ENCODE measurements at places on chromosomes 1 and 21.

- no peak overlapping the region for H3K27ac ChIP-seq
- no peaks in the 10 kb centered on the region for H3K36me3 ChIP-seq
- H3K27me3 ChIP-seq, result no peaks in the 10 kb centered on the region
- DNase-seq, result no peak
- H3K4me1 ChIP-seq, result no peaks in the 10 kb centered on the region
Measured at GRCh38 chr1:87219626-87220025, 109.1 kb upstream of the LMO4 start.

DNA sequence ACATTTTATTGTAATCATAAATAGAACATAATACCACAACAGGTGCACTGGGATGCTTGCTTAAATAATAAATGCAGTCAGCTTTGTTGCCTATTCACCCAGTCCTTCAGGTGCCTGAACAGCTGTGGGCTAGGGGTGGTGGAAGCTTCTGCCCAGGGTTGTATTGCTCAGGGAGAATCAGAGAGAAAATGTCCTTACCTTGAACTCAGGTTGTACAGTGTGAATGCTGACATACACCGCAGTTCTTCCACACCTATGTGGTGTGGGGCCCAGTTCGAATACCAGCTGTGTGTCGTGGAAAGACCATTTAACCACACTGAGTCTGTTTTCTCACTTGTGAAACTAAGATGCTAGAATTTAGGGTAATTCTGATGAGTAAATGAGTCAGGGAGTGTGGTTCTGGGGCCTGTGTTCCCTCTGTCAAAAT is 115.7 kb upstream of the ATP1A1 start:
- H3K27me3 ChIP-seq, result no peaks in the 10 kb centered on the region
- no peak overlapping the region for H3K27ac ChIP-seq
- H3K36me3 ChIP-seq, result no peaks in the 10 kb centered on the region
- DNase-seq, result no peak
- peaks cover 6% of the 10 kb centered on the region for H3K4me1 ChIP-seq

DNA sequence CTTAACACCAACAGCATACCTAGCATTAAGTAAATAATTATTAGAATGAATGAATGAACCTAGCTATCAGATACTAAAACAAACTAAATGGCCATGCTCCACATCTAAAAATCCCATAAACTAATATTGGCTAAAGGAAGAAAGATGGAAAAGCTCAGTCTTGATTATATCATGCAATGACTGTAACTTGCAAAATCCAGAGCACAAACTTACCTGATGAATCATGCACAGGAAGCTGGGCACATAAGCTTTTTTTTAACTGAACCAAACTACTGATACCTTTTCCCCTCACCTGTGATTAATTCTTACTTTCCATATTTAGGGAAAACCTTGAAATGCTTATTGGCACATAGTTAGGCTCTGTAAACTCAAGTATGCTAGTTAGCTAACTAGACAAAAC is 70.2 kb downstream of the KIF14 start:
- H3K4me1 ChIP-seq, result no peaks in the 10 kb centered on the region
- H3K4me3 ChIP-seq, result no peak overlapping the region

DNA sequence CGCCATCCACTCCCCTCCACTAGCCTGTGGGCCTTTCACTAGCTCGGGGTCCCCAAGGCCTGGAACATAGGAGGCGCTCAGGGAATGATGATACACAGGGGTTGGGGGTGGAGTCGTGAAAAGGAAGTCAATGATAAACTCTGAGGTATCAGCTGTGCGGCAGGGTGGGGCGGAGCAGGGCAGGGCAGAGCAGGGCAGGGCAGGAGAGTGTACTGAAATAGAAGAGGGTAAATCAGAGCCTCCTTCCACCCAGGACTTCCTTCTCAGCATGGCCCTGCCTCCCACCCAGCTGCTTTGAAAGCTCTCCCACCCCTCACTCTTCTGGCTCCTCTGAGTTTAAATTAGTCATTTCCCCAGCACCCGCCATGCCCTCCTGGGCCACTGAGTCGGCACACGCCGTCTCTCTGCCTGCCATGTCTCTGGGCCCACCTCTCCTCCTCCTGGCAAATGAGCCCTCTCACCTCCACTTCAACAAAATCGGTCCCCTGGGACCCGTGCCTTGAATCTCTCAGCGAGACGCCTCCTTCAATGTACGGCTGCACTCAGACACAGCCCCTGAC is 16.9 kb downstream of the CAPZB start:
- peaks cover 37% of the 10 kb centered on the region for H3K36me3 ChIP-seq
- peak overlapping the region; percentile 74 for H3K27ac ChIP-seq
- no peaks in the 10 kb centered on the region for H3K27me3 ChIP-seq

DNA sequence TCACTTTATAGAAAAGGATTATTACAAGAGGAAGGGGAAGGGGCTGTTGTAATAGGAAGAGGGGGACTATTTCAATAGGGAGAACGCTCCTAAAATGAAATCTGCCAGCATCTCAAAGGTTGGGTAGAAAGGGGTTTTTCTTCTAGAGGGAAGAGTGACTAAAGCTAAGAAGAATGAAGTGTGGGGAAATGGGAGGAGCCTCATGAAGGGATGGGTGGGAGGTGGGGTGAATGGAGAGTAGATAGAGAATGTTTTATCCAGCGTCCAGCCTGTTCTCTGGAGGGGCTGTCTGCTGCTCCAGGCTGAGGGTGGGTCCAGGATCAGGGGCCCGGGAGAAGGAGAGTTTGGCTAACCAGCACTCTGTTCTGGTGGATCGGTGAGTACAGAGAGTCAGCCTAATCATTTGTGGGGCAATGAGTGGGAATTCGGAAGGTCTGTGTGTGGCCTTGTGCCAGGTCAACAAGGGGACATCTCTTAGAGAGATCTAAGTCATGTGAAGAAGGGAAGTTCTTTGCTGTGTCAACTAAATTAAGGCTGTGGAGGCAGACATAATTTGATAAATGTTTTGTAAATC is 25.2 kb downstream of the VN1R5 start:
- no peaks in the 10 kb centered on the region for H3K36me3 ChIP-seq
- H3K27me3 ChIP-seq, result no peaks in the 10 kb centered on the region
- no peak overlapping the region for H3K4me3 ChIP-seq
- no peak overlapping the region for H3K27ac ChIP-seq

DNA sequence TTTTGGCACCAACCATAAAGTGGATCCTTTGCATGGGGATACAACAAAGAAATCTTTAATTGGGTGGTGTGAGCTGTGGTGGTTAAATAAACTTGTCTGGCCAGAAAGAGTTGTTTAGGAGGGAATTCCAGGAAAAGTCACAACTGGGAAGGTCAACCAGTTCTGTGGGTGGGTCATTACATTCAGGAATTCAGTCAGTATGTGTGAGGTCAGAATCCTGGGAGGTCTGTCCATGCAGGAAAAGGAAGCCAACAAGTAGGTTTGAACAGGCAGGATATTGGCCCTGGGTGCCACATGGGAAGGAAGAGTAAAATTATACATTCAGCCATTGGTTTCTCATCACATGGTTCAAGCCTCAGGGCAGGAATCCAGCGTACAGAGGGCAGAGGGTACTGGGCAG is 162.3 kb upstream of the ADAMTS5 start:
- no peak for DNase-seq
- H3K27me3 ChIP-seq, result no peaks in the 10 kb centered on the region
- no peak overlapping the region for H3K27ac ChIP-seq
- H3K4me1 ChIP-seq, result no peaks in the 10 kb centered on the region
- no peak overlapping the region for H3K4me3 ChIP-seq

DNA sequence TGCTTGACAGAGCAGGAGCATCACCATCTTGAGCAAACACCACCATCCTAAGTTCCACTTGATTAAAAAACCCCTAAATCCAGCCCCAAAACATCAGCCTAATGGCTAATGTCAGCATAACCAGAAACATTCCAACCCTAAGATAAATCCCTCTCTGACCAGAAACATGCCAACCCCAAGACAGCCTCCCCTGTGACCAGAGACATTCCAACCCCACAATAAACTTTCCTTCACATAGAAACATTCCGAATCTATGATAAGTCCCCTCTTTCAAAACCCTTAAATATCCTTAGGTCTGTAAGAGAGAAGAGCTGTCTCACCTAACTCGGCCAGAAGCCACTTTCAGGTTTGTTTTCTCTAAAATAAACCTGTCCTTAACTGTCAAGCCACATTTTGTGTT is 17.4 kb upstream of the SLC2A5 start:
- H3K4me3 ChIP-seq, result no peak overlapping the region
- H3K36me3 ChIP-seq, result no peaks in the 10 kb centered on the region
- peaks cover 5% of the 10 kb centered on the region for H3K4me1 ChIP-seq
- no peak overlapping the region for H3K27ac ChIP-seq
- peaks cover 2% of the 10 kb centered on the region for H3K27me3 ChIP-seq

DNA sequence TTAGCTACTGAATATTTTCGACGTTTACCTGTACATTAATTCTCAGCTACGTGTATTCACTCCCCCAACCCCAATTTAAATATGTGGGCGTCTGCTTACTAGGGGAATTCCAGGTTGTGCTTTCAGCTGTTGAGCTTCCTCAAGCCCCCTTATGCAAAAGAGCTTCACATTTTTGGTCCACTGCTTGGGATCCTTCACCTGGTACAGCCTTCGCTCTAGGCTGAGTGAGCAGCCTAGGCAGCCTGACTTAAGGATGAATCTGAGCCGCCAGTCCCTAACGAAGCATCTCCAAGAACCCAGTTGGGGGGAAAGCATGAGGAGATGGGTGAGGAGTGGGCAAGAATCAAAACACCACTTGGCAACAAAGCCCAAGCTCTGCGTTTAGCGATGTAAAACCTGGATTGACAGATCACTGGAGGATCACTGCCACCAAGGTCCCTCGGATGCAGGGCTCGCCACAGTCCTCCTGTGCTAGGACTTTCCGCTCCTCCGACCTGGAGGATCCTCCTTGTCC is 674 bp downstream of the BCL10 start:
- H3K36me3 ChIP-seq, result peaks cover 14% of the 10 kb centered on the region
- DNase-seq, result no peak
- H3K27me3 ChIP-seq, result no peaks in the 10 kb centered on the region
- H3K4me3 ChIP-seq, result peak overlapping the region; percentile 94
- peaks cover 28% of the 10 kb centered on the region for H3K4me1 ChIP-seq
- H3K27ac ChIP-seq, result peak overlapping the region; percentile 99

Measured in CD4-positive, alpha-beta T cell (primary cell).